ENCODE measurements at places on chromosomes 12 and 14. TPM values are rescaled to one million over a fixed set of nuclear protein-coding genes. Genes with fewer than 3 reads are reported as not detected.

DNA sequence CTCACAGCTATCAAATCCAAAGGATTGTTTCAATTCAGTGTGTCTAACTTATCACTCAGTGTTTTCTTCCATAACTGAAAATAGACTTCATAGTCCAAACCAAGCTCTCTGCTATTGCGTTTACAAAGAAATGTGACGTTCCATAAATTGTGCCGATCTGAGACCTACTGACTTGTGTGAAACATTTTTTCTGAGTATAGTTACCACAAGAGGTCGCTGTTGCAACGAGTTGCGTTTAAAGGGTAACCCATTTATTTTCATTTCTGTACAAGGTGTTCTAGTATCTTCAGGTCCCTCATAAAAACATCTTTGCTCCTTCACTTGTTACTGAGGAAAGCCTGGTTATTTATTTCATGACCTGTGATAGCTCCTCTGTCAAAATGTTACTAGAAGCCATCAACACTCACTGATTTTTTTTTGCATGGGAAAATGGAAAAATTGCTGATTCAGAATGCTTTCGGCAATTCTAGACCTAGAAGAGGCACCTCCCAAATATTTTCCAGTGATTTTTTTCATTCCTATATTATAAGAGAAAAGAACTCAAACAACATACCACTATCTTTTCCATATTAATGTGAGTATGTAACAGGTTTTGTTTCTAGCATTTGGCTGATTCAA lies 60.9 kb upstream of the OR4E1 start:
- DNase-seq = no peak

DNA sequence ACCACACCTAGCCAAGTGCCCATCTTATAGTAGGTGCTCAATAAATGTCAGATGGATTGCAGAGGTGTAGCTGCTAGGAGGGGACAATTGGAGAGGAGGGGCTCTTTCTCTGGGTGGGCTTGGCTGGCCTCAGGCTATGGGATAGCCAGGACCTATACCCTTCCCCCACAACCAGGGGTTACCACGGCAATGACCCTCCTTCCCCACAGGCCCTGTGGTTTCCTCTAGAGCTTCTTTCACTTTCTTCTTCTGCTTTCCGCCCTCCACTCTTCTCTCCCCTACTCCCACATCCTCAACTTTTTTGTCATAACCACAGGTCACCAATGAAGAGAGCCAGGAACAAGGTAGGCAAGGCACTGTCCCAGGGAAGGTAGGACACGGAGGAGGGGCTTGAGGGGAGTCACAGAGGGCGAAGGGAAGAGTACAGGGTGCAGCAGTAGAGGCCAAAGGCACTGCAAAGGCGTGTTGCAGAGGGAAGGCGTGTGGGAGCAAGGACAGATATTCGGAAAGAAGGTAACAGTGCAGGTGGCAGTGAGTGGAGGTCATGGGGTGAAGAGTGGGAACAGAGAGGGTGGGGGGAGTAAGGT lies 1.9 kb upstream of the ITGB7 start:
- DNase-seq = no peak

DNA sequence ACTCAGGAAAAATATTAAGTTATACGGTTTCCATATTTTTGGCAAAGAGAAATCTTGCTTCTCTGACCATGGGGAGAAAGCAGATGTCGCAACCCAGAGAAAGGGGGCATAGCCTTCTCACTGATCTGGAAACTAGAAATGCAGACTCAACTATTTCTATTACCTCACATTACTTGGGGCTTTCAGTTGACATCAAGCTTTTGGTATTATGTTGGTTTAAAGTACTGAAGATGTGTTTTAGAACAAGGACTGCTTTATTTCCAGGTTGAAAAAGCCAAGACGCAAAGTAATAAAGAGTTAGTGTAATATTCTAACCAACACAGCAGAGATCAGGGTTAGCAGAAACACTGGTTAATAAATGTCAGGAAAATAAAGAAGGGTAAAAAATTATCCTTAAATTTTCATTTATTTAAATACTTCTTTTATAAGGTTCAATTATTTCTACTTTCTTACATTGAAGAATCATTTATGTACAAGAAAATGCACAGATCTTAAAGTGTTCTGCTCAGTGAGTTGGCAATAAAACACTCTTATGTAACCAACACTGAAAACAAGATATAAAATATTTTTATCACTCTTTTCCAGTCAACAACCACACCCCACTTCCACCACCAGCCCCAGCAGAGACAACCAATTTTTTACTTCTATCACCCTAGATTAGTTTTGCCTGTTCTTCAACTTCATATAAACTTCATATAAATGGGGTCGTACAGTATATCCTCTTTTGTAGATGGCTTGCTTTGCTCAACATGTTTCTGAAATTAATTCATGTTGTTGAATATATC lies 26.0 kb downstream of the DCP1B start:
- DNase-seq = no peak

GRCh38 chr14:39015360-39015961 lies 87.6 kb downstream of the SEC23A start:
- no peak for DNase-seq

The KIF26A gene
- total RNA-seq = 6.8 TPM

GRCh38 chr14:105377555-105378182 lies 20.7 kb upstream of the TEX22 start:
- no peak for DNase-seq

DNA sequence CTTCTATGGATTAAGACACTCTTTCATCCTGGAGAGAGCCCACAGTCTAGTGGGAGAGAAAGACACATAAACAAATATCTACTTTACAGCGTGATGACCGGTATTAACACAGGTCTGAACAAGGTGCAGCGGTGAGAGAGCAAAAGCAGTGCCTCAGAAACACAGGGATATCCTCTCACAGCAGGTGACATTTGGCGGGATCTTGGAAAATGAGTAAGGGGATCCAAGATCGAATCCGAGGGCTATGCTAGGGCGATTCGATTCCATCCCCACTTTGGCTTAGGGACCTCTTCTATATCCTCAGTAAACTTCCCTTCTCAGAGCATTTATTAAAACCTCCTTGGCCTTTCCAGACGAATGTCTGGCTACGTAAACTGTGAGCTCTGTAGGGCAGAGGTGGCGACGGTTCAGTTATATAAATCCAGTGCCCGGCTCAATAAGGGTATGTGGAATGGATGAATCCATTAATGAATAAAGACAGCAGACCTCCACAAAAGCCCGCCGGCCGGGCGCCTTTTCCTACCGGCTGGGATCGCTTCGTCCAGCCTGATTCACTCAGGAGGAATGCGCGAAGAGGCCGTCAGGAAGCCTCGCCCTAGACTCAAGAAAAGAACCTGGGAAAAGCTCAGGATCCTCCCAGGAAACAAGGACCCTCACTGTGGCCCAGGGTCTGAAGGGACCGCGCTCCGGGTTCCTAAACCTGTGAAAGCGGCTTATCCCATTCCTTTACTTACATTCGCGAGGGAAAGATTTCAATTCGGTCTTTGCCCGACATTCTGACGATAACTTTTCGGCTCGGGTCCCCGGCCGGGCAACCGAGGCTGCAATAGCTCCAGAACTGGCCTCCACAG lies 455 bp downstream of the ATP6V1D start:
- no peak for DNase-seq

DNA sequence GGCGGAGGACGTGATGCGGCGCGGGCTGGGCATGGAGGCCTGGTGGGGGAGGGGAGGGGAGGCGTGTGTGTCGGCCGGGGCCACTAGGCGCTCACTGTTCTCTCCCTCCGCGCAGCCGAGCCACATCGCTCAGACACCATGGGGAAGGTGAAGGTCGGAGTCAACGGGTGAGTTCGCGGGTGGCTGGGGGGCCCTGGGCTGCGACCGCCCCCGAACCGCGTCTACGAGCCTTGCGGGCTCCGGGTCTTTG lies 303 bp downstream of the GAPDH start:
- DNase-seq = no peak

DNA sequence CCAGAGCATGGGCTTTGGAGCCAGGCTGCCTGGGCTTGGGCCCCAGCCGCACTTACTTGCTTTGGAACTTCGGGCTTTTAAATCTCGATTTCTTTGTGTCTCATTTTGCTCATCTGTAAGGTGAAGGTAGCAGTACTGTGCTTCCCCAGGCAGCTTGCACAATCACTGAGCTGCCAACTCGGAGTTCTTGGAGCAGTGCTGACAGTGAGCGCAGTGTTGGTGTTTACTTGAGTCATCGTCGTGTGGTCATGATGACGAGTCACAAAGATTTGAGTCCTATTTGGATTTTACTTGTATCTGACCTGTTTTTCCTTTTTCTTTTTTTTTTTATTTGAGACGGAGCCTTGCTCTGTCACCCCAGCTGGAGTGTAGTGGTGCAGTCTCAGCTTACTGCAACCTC lies 31.3 kb upstream of the ATF1 start:
- no peak for DNase-seq

GRCh38 chr14:22151121-22151520 lies 437.9 kb downstream of the DAD1 start:
- DNase-seq = no peak

- DNase-seq = no peak
These were observed 398.8 kb upstream of the RGS6 start for GRCh38 chr14:71533390-71533789.

The MANSC1 gene
- total RNA-seq = 9.2 TPM

GRCh38 chr12:47762850-47763465 lies 4.3 kb upstream of the RAPGEF3 start:
- DNase-seq = no peak

All from cardiac septum (tissue), 1 donor.